Endothelial cell of umbilical vein (primary cell): ENCODE measurements at places on chromosomes 3 and 15. TPM values are rescaled to one million over a fixed set of nuclear protein-coding genes. Genes with fewer than 3 reads are reported as not detected.
A peak's percentile ranks its signal among the peaks of the same experiment; 100 is the strongest.

DNA sequence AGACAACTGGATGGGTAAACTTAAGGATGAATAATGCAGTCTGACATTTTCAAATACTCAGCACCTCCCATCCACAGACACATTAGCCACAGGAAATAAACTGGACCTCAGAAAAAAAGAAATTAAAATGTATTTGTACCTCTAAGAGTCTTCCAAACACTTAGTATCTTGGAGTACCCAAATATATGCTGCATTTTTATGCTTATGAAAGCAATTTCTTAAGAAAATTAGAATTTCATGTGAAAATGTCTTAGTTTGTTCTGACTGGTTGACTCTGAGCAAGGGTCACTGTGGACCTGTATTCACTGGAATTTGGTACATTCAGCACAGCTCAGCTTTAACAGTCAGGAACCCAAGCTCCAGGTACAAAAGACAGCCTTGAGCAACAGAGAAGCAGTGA is 216.2 kb upstream of the UBE2E2 start:
- no peaks in the 10 kb centered on the region for H3K36me3 ChIP-seq
- no peaks in the 10 kb centered on the region for H3K4me1 ChIP-seq
- H3K27me3 ChIP-seq: no peaks in the 10 kb centered on the region

- no peak overlapping the region for H3K4me3 ChIP-seq
- H3K27me3 ChIP-seq: no peaks in the 10 kb centered on the region
- no peaks in the 10 kb centered on the region for H3K4me1 ChIP-seq
- H3K27ac ChIP-seq: no peak overlapping the region
Observed at GRCh38 chr3:8416965-8417364, 84.7 kb upstream of the LMCD1 start.

DNA sequence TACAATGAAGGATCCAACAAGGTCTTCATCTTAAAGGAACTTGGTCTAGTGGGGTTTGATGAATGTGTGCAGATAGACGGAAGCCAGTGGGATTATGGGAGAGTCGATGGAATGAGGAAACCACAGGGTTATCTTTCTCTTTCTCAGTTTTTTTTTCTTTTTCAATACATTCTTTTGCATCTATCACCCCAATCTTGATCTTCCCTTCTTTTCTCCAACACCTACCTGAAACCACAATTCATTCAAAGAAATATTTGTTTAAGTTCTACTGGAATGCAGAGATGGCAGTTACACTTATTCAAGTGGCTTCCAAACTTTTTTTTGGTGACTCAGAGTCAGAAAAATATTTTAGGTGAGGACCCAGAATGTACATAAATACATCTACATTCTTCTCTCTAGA is 1.7 kb downstream of the TMEM212 start:
- no peaks in the 10 kb centered on the region for H3K27me3 ChIP-seq
- H3K4me1 ChIP-seq: peaks cover 35% of the 10 kb centered on the region
- DNase-seq: no peak
- no peaks in the 10 kb centered on the region for H3K36me3 ChIP-seq
- no peak overlapping the region for H3K4me3 ChIP-seq

GRCh38 chr3:183464480-183464879 is 36.1 kb upstream of the MCF2L2 start:
- no peaks in the 10 kb centered on the region for H3K27me3 ChIP-seq
- H3K4me1 ChIP-seq: peaks cover 14% of the 10 kb centered on the region
- H3K36me3 ChIP-seq: no peaks in the 10 kb centered on the region
- no peak for DNase-seq

DNA sequence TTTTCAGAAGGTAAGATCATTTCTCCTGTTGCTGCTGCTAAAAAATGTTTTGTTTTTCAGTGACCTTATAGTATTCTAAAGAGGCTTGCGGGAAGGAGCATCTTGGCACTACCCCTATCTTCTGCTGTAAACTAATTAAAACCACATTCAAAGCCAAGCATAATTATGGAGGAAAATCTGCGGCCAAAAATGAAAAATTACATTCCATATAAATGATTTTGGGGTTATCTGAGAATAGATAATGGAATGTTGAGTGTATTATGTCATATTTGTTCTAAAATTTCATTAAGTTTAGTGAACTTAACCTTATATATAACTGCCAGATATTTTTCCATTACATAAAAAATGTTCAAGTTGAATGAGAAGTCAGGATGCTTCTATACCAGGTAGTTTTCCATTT is 170.4 kb upstream of the TMC3 start:
- H3K27me3 ChIP-seq: no peaks in the 10 kb centered on the region
- H3K27ac ChIP-seq: no peak overlapping the region
- H3K4me3 ChIP-seq: no peak overlapping the region
- no peaks in the 10 kb centered on the region for H3K36me3 ChIP-seq

GRCh38 chr15:52078876-52079700 is 33.5 kb downstream of the BCL2L10 start:
- no peaks in the 10 kb centered on the region for H3K27me3 ChIP-seq
- peak; percentile 63 for DNase-seq
- H3K4me3 ChIP-seq: no peak overlapping the region

- no peaks in the 10 kb centered on the region for H3K36me3 ChIP-seq
- no peak overlapping the region for H3K27ac ChIP-seq
- no peak overlapping the region for H3K4me3 ChIP-seq
- no peaks in the 10 kb centered on the region for H3K27me3 ChIP-seq
- DNase-seq: no peak
Observed at GRCh38 chr3:168168743-168169142, 73.0 kb upstream of the GOLIM4 start.

DNA sequence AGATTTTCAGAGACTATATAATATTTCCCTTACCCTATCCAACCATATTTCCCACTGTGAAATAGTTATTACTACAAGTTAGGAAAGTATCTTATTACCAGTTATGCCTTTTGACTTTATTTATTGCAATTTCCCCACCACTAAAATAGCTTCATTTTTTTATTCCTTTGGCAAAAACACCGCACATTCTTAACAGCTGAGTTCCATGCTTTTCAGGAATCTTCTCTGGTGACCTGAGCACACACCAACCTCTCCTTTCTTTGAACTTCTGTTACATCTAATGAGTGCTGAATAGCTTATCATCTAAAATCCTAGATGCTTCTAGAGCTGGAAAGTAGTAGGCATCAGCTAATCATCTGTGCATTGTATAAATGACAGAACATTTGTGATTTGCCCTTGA is 99.1 kb downstream of the UBE2E2 start:
- no peaks in the 10 kb centered on the region for H3K4me1 ChIP-seq
- no peak for DNase-seq
- no peak overlapping the region for H3K4me3 ChIP-seq
- no peak overlapping the region for H3K27ac ChIP-seq
- no peaks in the 10 kb centered on the region for H3K36me3 ChIP-seq

- no peak overlapping the region for H3K4me3 ChIP-seq
- no peak for DNase-seq
- no peaks in the 10 kb centered on the region for H3K27me3 ChIP-seq
- no peaks in the 10 kb centered on the region for H3K36me3 ChIP-seq
Observed at GRCh38 chr3:124374583-124374982, 355.7 kb upstream of the UMPS start.

DNA sequence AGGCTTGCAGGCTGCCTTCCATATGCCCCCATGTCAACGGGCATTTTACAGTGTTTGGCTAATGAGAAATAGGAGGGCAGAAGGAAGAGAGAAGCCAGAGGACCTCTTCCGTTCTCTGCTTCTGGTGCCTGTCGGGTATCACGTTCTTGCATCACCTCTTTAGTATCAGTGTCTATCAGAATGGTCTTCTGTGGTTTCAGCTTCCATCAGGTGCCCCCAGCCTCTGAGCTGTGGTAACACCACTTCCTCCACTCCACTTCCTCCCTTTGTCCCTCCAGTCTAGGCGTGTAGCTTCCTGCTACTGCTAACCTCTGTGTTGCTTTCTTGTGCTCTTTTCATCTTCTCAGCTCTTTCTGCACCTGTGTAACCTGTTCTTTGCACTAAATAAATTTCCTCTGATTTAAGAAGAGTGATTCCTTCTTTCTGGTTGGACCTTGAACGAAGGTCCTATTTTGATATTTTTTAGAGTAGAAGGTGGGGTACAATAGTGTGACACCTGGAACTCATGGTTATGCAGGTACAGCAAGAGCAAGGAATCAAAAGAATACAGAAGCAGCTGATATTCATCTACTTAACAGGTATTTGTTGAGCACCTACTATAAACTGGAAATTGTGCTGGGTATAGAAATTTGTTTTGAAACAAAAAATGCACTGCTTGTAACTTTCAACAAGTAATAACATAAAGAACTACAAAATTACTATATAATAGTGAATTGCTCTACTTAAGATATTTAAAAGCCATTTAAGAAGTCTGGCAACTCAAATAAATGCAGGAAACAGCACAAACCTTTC is 27.4 kb upstream of the FOXB1 start:
- no peak overlapping the region for H3K4me3 ChIP-seq
- no peak for DNase-seq
- no peaks in the 10 kb centered on the region for H3K36me3 ChIP-seq
- H3K27me3 ChIP-seq: no peaks in the 10 kb centered on the region

- no peaks in the 10 kb centered on the region for H3K4me1 ChIP-seq
- peak; percentile 8 for DNase-seq
- no peak overlapping the region for H3K27ac ChIP-seq
- no peak overlapping the region for H3K4me3 ChIP-seq
- H3K27me3 ChIP-seq: no peaks in the 10 kb centered on the region
Observed at GRCh38 chr3:36373084-36373483, 7.2 kb upstream of the STAC start.

The ATP13A5 gene
- not detected in 2 replicates for total RNA-seq

The KBTBD13 gene
- total RNA-seq: not detected in 2 replicates

The TM6SF1 gene
- 26.5 and 26.8 TPM in 2 replicates for total RNA-seq

The TMIE gene
- 0.18 and 0.27 TPM in 2 replicates for total RNA-seq
